ENCODE measurements at places on chromosomes 1 and 21. TPM values are rescaled to one million over a fixed set of nuclear protein-coding genes. Genes with fewer than 3 reads are reported as not detected.

Gene FAM72B
- 0.51 TPM for total RNA-seq

Gene KRTAP19-3
- not detected for total RNA-seq

Gene RAB42
- total RNA-seq, result 4.1 TPM

Gene PLA2G2D
- not detected for total RNA-seq

Gene LENEP
- total RNA-seq, result 0.26 TPM

Gene GBP6
- total RNA-seq, result under 0.01 TPM

Gene C1orf115
- total RNA-seq, result 3.3 TPM

Gene LCE2A
- 0.33 TPM for total RNA-seq

Gene HTR6
- not detected for total RNA-seq

Gene CDK11A
- total RNA-seq, result 14.2 TPM

Gene OR2L5
- total RNA-seq, result not detected

Gene TGFB2
- 13.9 TPM for total RNA-seq

Gene VCAM1
- 14.9 TPM for total RNA-seq

Gene LCE1A
- total RNA-seq, result not detected

Gene PTPN7
- total RNA-seq, result not detected

Gene OR6P1
- total RNA-seq, result not detected

Gene BRDT
- total RNA-seq, result not detected

Gene ENAH
- total RNA-seq, result 93.7 TPM

Gene GJA4
- not detected for total RNA-seq

Gene OR2L2
- total RNA-seq, result under 0.01 TPM

Gene RORC
- under 0.01 TPM for total RNA-seq

Gene DPM3
- 40.5 TPM for total RNA-seq

Gene FBXO44
- total RNA-seq, result 17.8 TPM

Gene WDR3
- 15.7 TPM for total RNA-seq

Gene SPRR3
- total RNA-seq, result not detected

Gene TTC13
- total RNA-seq, result 9.0 TPM

Gene NBPF8
- total RNA-seq, result 18.8 TPM

Gene MTMR11
- total RNA-seq, result 5.6 TPM

All from fibroblast of lung (primary cell).